ENCODE measurements at places on chromosomes 6 and 20.

DNA sequence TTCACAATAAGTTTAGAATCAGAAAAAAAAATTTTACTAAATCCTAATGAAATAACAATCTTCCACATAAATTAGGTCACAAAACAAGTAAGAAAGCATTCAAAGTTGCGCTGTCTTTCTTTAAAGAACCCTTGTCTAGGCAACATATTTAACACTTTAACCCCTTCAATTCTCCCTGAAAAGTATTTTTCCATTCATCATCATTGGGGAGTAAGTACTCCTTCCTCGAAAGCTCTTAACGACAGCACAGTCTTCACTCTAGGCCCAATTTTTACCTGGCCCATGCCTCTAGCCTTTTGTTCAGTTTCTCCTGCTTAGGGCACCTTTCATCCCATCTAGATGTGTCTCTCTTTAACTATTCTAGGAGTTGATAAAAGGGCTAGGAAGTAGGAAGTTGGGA, 2.6 kb downstream of the TSPYL1 start:
- no peak for DNase-seq

DNA sequence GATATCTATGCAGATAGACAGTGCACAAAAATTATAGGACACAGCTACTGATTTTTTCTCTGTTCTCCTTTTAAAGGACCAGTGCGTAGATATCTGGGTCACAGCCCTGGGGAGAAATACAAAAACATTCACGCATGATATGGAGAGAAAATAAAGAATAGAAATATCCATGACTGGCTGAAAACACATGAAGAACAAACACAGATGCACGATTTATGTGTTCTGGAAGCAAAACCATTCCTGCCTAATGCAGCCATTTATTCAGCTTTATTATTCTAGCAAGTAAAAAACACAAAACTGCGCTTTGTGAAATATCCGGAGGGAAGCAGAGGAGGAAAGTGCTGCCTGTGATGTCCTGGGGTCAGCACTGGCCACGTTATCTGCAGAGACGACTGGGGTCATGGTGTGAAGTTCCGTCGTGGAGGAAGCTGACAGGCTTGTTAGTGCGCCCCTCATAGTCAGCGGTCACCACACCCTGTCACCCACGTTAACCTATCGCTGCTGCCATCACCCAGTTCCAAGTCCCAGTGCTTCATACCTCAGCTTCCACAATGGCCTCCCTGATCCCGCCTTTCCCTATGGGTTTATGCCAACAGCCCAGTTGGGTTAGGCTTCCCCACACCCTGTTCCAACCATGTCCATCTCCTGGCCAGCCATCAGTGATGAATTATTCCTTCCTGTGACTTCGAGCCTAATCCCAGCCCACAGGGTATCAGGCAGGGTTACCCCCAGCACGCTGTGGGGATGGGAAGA, 86.6 kb upstream of the RPS6KA2 start:
- DNase-seq = no peak

GRCh38 chr6:56033401-56033800, 158.0 kb upstream of the BMP5 start:
- DNase-seq = peak; percentile 54

GRCh38 chr20:11936157-11936556, 18.5 kb downstream of the BTBD3 start:
- no peak for DNase-seq

DNA sequence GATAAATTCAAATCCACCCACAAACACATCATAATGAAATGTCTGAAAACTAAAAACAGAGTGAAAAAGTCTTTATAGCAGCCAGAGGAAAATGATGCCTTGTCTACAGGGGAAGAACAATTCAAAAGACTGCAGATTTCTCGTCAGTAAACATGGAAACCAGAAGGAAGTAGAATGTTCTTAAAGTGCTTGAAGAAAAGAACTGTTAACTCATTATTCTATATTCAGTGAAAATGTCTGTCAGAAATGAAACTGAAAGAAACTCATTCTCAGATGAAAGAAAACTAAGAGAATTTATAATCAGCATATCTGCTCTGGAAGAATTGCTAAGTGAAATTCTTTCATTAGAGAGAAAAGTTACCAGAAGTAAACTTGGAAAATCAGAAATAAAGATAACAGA, 416.1 kb downstream of the TBC1D32 start:
- no peak for DNase-seq

DNA sequence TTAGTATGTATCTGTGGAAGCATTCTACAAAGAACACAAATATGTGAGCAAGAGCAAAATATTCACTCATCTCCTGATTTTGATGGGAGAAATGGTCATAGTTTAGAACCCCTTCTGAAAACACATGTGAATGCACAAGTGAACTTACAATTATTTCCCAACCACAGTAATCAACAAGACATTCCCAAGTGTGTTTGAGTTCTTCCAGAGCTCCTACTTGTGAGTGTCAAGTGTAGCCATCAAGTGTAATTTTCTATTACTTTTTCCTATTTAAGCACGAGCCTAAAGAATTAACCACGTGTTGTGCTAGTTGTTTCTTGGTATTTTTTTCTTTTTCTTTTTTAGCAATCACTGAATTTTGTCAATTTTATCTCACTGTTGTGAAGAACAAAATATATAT, 402.3 kb downstream of the NKAIN2 start:
- DNase-seq = no peak

GRCh38 chr20:38383147-38383546, 36.9 kb downstream of the LBP start:
- no peak for DNase-seq

DNA sequence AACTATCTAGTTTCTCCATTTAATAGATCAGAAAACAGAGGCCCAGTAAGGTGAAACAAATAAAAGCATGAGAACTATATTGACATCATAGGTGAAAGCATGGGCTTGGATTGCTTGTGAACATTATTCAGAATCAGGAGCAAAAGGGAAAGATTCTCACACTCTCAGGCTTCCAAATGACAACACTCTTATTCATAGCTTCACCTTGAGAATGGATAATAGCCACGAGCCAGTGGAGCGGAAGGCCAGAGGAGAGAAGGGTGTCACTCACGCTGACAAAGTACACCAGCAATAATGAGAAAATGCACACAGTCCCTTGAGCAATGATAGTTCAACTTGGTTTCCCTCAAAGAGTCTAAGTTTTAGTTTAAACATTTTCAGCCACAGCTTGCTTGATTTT, 339.0 kb downstream of the TPBG start:
- DNase-seq = no peak

DNA sequence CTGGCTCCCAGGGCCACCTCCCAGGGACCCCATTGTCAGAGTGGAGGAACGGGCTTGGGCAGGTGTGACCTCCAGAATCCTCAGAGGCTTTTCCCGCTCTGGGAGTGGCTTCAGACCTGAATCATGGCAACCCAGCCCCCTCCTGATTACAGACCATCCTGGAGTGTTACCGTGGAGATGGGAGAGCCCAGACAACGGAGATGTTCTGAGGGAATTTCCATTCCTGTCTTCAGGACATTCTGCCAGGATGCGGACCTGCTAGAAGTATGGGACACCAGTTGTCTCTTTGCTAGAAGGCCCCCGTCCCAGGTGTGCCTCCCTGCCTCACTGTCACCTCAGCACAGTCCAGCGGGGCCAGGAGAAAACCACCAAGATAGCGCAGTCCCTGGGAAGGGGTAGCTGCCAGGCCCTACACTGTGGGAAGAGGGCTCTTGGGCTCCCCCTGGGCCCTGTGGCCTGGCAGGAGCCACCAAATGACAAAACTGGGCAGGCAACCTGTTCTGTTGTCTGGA, 109.9 kb downstream of the PSMB1 start:
- no peak for DNase-seq

GRCh38 chr6:7489376-7489775, 52.1 kb upstream of the DSP start:
- no peak for DNase-seq

- no peak for DNase-seq
These were observed 59.0 kb downstream of the SLC23A2 start for GRCh38 chr20:4942331-4942730.

GRCh38 chr6:160417146-160417545, 69.0 kb downstream of the SLC22A3 start:
- no peak for DNase-seq

- DNase-seq = no peak
These were observed 11.8 kb upstream of the BPIFB6 start for GRCh38 chr20:33019465-33020277.

GRCh38 chr6:45548657-45549515, 171.2 kb upstream of the SUPT3H start:
- DNase-seq = no peak

GRCh38 chr6:55136916-55137315, 37.4 kb upstream of the HCRTR2 start:
- no peak for DNase-seq

DNA sequence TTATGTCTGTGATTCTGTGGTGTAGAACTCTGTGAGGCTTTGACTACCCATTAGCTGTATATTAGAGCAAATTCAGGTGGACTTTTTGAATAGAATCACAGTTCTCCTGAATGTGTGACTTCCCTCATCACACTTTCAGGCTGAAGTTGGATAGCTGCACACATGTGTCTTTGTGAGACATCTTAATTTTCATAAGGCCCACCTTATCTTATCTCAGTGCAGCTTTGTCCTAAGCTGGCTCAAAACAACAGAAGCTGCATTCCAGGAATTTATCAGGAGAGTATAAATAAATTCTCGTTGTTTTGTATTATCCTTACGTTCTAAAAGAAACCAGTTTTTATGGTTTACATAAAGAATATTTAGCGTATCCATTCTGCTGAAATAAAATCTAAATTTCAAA, 26.2 kb upstream of the SLC35D3 start:
- no peak for DNase-seq

- DNase-seq = no peak
These were observed 18.8 kb downstream of the HLA-E start for GRCh38 chr6:30507849-30508827.

GRCh38 chr6:82118150-82118562, 129.4 kb downstream of the IBTK start:
- no peak for DNase-seq

DNA sequence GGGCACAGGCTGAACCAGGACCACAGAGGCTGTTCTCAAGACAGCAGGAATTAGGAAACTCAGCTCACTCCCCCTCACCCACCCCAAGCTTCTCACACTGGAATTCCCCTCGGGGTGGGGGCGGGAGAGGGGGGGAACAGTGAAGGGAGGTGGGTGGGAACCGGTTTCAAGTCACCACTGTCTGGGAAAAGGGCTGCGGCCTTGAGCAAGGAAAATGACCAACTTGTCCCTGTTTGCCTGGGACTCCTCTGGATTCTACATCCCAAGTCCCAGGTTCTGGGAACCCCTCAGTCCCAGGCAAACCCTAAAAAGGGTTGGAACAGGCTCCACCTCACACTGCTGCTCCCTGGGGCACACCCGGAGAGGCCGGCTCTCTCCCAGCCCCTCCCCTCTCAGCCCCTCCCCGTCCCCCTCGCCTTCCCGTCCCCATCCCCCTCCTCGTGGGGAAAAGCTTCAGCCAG, 230.7 kb downstream of the TFAP2C start:
- DNase-seq = no peak

- peak; percentile 79 for DNase-seq
These were observed 9.9 kb upstream of the BAK1 start for GRCh38 chr6:33589731-33590530.

DNA sequence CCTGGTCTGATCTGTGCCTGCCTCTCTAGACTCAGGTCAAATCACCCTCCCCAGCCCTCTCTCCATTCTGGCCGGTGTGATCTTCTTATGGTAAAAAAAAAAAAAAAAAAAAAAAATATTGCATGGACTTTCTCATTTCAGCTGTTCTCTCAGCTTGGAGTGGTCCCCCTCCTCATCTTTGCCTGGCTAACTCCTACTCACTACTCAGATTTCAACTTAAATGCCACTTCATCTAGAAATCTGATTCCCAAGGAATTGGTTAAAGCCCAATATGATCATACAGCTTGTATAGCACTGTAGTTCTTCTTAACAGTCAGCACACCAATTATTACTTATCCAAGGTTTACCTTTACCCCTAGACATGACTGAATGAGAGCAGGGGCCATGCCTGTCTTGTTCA, 105.9 kb upstream of the CARMIL1 start:
- no peak for DNase-seq

DNA sequence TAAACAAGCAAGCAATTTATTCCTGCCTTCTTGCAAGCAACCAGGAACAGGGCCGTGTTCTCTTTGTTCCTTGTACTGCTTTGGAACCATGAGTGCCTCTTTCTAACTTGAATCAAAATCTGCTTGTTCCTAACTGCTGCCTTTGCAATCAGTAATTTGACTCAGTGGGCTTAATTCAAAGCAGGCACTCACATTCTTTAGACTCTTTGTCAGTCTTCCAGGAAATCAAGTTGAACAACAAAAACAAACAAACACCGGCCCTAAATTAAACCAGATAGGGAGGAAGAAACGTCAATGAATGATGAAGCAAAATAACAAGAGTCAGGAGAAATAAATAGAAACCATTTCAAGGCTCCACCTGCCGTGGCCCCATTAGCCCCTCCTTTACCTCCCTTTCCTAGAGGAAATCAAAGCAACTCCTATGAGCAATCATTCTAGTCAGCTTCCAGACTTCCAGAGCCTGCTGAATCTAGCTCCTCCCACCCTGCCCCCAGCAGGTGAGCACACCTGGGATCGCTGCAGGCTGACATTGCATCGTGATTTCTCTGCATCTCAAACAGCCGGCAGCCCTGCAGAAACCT, 582.2 kb upstream of the FLRT3 start:
- DNase-seq = no peak

DNA sequence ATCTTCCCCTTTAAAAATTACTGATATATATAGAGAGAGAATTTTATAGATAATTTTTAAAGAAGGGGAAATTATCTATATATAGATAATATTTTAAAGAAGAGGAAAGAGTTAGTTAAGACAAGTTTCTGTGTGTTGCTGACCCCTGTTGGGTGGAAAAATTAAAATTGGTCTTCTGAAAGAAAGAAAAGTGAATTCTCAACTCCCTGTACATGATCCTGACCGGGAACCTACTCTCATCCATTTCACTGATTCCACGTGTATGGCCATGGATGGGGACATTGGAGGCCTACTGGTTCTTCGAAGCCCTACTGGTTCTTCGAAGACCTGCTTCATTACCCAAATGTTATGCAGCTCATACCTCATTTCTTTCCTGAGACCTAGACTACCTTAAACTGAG, 53.0 kb upstream of the TCF21 start:
- DNase-seq = no peak

- no peak for DNase-seq
These were observed 25.6 kb downstream of the DHX35 start for GRCh38 chr20:38987777-38988176.

GRCh38 chr6:35052694-35053565, 88.2 kb downstream of the TCP11 start:
- DNase-seq = peak; percentile 59

DNA sequence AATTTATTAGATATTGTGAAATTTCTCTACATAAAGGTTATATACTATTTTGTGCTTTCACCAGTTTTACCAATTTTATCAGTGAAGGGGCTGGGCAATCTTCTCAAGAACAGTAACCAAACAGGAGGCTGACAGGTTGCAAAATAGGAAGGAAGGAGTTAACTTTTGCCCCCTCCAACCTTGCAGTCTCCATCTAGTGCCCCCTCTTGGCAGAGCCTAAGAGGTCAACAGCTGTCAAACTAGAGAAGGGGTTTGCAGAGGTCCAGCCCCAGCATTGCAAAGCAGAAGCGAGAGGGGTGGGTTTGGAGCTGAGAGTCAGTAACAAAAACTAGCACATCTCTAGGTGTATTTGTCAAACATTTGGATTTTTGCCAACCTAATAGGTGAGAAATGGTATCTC, 391.0 kb downstream of the CDC5L start:
- no peak for DNase-seq

GRCh38 chr6:3431994-3432393, 24.9 kb downstream of the SLC22A23 start:
- DNase-seq = no peak
